ENCODE measurements at places on chromosomes 12 and 14.

GRCh38 chr12:16523284-16523950 lies 82.5 kb downstream of the LMO3 start:
- DNase-seq = no peak

DNA sequence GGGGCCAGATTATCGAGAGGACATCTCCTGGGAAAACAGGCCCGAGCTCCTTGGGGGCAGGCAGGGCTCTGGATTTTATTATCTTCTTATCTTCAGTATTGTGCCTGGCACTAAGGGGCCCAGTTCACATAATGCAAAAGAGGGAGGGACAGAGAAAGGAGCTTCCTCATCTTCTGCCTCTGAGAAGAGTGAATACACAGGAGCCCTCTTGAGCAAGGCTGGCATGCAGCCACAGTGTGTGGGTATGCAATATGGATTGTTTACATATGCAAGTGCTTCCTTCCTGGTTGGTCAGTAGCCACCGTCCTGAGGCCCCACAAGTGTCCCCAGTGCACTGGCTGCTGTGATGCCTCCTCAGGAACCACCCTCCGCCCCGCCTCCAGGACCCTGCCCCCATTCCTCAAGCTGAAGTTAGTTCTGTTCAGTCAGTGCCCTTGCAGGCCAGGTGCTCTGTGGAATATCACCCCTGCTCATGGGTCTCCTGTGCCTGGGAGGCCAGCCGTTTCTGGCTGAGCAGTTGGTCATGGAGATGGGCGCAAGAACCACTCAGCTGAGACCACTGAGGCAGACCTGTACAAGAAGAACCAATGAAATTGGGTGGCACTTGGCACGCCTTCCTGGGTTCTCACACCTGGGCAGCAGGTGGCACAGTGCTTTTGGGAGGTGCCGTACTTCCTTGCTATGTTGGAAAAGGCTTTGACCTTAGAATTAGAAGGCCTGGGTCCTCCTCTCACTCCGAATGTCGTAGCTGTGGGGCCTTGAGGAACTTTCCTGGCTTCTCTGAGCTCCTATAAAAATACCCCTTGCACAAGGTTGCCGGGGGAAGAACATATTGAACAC lies 35.1 kb upstream of the ACTN1 start:
- DNase-seq = no peak

- DNase-seq = no peak
Observed at GRCh38 chr14:71863049-71863448, 69.2 kb upstream of the RGS6 start.

- DNase-seq = no peak
Observed at GRCh38 chr12:67701121-67701520, 52.6 kb downstream of the DYRK2 start.

DNA sequence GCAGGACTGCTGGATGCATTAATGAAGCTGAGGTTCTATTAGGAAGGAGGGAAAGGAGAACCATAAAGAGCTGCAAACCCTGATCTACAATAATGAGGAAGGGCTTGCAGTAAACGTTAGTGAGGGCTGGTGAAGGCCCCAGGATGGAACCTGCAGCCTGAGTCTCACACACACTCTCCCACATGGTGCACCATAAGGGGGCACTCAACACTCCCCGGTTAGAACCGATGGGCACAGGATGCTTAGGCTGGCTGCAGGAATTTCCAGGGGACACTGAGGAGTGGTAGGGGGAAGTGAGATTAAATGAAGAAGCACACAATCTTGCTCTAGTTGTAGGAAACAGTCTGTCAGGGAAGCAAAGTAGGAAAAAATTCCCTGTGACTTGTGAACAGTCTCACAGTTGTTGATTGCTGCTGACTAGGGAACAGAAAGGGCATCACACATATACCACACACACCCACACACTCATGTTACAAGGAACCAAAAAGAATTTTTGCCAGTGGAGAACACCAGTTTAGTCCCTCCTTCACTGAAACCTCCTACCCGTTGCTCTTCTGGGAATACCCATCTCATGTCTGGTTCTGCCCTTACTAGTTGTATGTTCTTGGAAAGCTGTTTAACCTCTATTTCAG lies 56.2 kb upstream of the FERMT2 start:
- DNase-seq = no peak

GRCh38 chr12:95182868-95183415 lies 34.3 kb downstream of the FGD6 start:
- DNase-seq = no peak

DNA sequence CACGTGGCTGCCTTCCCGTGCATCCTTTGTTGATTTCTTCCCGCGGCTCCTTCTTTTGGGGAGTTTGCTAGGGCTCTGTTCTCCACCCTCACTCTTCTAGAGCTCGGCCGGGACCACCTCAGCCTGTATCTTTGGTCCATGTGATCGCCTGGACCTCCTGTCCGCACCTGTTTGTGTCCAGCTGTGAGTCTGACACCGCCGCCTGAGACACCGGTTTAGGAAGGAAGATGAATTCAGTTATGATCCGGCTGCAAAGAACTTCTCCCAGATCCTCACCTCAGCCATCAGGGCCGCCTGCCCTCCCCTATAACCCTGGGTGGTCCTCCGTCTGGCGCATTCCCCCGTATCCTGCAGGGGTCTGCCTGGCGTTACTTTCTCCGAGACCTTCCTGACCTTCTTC lies 690 bp upstream of the TDRD9 start:
- no peak for DNase-seq

DNA sequence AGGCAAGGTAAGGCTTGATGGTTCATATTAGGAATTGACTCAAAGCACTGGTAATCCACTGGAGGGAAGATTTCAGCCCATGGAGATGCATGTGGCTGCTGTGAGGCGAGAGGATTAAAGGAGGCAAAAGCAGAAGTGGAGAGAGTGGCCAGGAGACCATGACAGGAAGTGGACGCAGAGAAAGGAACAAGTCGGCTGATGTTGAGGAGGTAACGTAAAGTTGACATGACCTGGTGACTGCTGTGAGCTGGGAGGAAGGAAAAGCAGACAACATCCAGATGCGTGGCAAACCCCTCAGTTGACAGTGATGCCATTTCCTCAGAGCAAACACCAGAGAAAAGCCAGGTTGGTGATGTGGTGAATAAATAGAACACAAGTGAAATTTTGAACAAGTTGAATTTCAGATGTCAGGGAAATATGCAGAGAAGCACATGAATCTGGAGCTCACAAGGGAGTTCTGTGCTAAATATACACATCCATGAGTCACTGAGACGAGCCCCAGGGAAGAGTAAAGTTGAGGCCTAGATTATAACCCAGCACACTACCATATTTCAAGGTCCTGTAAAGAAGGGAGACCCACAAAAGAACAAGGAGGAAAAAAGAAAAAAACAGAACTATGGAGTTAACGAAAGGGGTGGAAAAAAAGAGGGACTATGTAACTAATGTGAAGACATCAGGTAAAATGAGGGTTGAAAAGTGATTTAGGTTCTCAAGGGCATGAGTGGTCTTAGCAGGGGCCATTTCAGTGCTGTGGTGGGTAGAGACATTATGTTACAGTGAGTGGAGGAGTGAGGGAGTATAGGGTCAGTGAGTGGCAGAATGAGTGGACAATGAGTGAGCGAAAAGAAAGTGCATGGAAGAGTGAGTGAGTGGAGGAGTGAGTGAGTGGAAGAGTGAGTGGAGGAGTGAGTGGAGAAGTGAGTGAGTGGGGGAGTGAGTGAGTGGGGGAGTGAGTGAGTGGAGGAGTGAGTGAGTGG lies 61.6 kb upstream of the GZMB start:
- no peak for DNase-seq

DNA sequence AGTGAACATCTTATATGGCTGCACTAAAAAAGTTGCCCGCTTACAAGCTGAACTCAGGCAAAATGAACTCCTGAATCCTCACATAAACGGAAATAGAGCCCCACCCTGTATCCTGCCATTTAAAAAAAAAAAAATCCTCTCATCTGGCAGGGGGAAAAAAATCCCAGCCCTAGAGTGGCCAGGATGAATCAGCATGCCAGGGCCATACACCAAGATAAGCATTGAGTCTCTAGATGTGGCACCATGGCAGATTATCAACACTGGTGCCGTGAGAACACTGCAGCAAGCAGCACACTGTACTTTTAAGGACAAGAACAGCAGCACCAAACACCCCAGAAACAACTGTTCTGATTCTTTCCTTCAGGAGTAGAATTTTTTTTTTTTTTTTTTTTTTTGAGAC lies 65.5 kb downstream of the RASSF3 start:
- no peak for DNase-seq

DNA sequence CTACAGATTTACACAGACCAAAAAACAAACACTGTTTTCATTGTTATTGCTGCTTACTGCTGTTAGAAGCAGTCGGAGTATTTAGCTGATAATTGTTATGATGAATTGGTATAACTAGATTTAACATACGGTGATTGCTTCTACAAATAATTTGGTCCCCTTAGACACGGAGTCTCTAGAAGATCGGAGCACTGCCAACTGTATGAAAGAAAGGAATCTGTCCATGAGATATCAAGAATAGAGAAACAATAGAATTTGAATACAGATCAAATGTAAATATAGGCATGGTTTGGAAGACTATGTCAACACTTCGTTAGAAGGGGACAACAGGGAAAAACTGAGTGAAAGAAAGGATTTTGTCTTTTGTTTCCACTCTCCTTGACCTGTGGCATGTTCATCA lies 110.9 kb downstream of the PPP2R5E start:
- DNase-seq = no peak

DNA sequence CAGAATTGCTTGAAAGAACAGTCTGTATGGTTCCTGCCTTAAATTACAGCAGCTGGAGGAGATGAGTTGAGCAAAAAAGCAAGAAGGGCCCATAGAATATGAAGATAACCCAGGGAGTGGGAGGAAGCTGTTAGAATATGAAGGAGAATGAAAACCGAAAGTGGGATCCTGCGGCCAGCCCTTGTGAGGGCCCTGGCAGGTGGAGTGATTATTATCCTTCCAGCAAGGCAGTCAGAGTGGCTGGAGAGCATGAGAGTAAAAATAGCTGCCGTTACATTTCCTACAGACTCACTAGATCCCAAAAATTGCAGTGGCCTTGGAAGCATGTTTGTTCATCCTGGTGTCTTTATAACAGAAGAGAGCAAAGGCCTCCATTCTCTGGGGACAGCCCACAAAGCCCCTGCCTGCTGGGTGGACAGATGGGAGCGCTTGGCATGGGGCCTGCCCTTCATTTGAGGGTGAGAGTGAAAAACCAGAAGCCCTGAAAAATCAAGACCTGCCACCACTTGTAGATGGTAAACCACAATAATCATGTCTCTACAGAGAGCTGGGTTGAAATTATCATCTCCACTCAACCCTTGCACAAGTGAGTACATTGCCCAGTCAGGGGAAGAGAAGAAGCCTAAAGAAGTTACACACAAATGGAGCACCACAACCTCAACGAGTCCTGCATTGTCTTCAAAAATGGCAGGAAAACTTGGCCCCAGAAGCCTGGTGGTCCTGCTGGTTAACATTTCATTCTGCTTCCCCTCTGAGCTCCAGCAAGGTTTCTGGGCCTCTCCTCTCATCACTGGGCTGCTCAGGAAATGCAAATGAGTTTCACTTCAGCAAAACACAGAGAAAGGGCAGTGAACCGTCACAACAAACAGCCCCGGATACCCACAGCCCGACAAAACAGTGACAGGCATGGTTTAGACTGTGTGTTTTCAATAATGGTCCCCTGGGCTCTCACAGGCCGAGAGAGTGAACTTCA lies 20.5 kb downstream of the ZDHHC22 start:
- peak; percentile 59 for DNase-seq

DNA sequence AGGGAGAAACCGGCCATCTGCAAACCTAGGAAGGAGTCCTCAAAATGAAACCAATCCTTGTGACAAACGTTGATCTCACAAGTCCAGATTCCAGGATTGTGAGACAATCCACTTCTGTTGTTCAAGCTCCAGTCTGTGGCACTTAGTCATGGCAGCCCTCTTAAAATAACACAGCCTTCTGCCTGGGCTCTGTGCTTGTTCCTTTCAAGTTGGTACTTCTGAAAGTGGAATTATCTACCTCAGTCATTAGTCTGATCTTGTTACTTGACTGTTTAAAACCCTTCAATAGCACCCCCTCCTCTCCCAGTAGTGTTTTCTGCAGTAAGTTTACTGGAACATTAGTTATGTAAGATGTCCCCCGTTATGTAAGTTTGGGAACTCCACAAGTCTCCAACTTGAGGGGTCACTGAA lies 111.0 kb upstream of the HIF1A start:
- no peak for DNase-seq

- no peak for DNase-seq
Observed at GRCh38 chr12:45322810-45323209, 106.9 kb downstream of the ANO6 start.

DNA sequence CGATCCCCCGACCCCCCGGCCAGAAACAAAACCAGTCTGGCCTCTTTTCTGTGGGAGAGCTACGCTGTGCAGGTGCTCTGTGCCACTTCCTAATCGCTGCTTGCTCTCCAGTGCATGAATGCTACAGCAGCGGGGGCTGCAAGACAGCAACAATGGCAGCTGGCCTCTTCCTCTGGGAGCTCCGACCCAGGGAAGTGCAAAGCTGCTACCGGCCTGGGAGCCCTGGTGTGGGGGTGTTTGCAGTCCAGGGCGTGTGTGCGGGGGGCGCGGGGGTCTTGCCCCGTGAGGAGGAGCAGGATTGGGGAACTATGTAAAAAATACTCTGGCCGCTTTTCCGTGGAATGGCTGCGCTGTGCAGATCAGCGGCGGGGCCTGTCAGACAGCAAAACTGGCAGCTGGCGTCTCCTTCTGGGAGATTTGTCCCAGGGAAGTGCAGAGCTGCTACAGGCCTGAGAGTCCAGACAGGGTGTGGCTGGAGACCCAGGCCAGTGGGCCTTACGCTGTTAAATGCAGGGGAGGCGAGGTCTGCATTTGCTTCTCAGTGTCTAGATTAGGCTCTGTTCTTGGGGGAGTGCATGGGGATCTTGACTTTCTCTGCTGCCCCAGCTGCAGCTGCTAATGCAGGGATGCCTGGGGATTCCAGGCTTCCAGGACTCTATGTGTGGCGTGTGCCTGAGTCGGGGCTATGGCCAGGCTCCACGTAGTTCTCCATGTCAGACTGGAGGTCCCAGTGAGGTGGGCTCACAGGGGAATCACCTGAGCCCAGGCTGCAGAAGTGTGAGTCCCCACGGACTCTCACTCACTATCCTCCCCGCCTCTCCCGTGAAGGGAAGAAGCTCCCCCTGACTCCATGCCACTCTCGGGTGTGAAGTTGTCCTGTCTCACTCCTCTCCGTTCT lies 344.5 kb downstream of the AEBP2 start:
- DNase-seq = no peak

DNA sequence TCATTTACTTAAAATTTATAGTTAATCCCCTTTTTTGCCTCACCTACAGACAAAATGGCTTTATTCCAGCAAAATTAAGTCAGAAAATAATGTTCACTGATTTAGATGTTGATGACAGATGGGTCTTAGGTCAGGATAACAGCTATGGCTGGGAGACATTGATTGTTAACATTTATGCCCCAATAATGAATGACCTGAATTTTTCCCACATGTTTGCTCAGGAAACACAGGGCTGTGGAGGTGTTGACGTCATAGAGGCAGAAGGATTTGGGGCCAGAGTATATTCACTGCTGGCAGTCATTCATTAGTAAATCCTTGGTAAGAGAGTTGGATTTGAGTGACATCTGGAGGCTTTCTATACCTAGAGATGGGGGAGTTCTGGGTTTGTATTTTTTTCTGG lies 121.3 kb downstream of the PDE3A start:
- DNase-seq = no peak

Measured in activated B cell treated with CpG ODN at 0.5 μM for 24 hours (primary cell).